ENCODE measurements at places on chromosomes 11 and 22. TPM values are rescaled to one million over a fixed set of nuclear protein-coding genes. Genes with fewer than 3 reads are reported as not detected.

The NAV2 gene
- 11.9 TPM for total RNA-seq

DNA sequence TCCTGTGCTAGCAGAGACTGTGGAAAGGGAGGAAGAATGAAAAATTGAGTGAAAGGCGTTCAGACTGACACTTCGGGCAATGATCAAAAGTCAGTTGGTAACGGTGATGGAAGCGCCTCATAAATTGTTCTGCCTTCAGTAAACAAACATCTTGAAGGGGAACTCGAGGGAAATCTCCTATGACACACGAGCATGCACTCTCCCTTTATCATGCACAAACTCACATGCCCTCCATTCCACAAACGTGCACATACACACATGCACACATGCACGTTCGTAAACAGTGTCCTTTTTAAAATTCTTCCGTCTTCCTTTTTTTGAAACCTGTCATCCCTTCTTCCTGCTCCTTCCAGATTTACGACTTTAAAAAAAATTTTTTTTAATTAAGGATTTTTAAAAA is 77.8 kb upstream of the TMEM45B start:
- no peak for DNase-seq
- peaks cover 70% of the 10 kb centered on the region for H3K27me3 ChIP-seq
- no peaks in the 10 kb centered on the region for H3K36me3 ChIP-seq
- no peaks in the 10 kb centered on the region for H3K4me1 ChIP-seq
- no peak overlapping the region for H3K27ac ChIP-seq
- no peak overlapping the region for H3K4me3 ChIP-seq

- H3K27ac ChIP-seq, result peak overlapping the region; percentile 65
- H3K36me3 ChIP-seq, result no peaks in the 10 kb centered on the region
- peak overlapping the region; percentile 36 for H3K4me3 ChIP-seq
Measured at GRCh38 chr11:123235117-123235655, 40.1 kb upstream of the CLMP start.

DNA sequence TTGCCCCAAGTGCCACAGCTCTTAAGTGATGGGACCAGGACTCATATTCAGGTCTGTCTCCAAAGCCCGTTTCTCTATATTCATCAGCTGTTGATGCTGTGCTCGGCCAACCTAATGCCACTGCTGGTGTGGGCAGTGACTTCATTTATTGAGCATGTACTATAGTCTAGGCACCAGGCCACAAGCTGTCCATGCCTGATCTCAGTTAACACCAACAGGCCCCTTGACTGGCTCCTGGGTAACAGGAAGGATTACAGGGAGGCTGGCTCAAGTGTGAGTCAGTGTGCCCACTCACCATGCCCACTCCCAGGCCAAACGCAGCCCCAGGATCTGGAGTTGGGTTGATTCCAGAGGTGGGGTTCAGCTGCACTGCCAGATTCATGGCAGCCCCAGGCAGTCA is 8.6 kb upstream of the CRYBB2 start:
- H3K4me1 ChIP-seq, result no peaks in the 10 kb centered on the region
- no peak overlapping the region for H3K27ac ChIP-seq
- H3K27me3 ChIP-seq, result no peaks in the 10 kb centered on the region
- no peak for DNase-seq
- H3K4me3 ChIP-seq, result no peak overlapping the region

- no peak overlapping the region for H3K4me3 ChIP-seq
- H3K27me3 ChIP-seq, result peaks cover 7% of the 10 kb centered on the region
- H3K36me3 ChIP-seq, result no peaks in the 10 kb centered on the region
- peaks cover 6% of the 10 kb centered on the region for H3K4me1 ChIP-seq
- no peak overlapping the region for H3K27ac ChIP-seq
- no peak for DNase-seq
Measured at GRCh38 chr11:115617767-115618166, 113.6 kb upstream of the CADM1 start.

- no peak overlapping the region for H3K27ac ChIP-seq
- no peak for DNase-seq
- H3K4me1 ChIP-seq, result no peaks in the 10 kb centered on the region
- H3K4me3 ChIP-seq, result no peak overlapping the region
- no peaks in the 10 kb centered on the region for H3K27me3 ChIP-seq
Measured at GRCh38 chr11:115257678-115258077, 246.5 kb downstream of the CADM1 start.

GRCh38 chr22:39522567-39523300 is 2.4 kb downstream of the ATF4 start:
- peak overlapping the region; percentile 96 for H3K27ac ChIP-seq
- peaks cover 20% of the 10 kb centered on the region for H3K4me1 ChIP-seq
- H3K27me3 ChIP-seq, result no peaks in the 10 kb centered on the region

The LRRN4CL gene
- 6.9 TPM for total RNA-seq

GRCh38 chr22:19836512-19836911 is 18.2 kb downstream of the GNB1L start:
- H3K4me1 ChIP-seq, result peaks cover 8% of the 10 kb centered on the region
- H3K4me3 ChIP-seq, result no peak overlapping the region
- no peaks in the 10 kb centered on the region for H3K27me3 ChIP-seq
- H3K36me3 ChIP-seq, result no peaks in the 10 kb centered on the region

The APOL5 gene
- not detected for total RNA-seq

The TMEM121B gene
- not detected for total RNA-seq

The OR4A16 gene
- not detected for total RNA-seq

DNA sequence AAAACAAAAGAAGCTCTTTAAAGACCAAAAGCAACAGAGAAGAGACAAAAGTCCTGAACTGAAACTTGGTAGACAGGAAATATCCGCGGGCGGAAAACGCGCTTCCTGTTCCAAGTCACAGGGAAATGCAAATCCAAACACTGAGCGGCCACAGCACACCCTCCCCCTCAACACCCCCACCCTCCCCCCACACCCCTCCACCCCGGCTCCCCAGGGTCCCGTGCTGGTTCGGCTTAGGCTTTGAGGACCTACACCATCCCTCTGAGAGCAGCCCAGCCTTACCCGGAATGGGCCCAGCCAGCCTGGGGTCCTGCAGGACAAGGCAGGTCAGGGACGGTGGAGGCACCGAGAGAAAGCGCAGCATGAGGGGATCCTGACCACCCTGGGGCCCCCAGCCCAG is 160.4 kb downstream of the BRD1 start:
- peaks cover 22% of the 10 kb centered on the region for H3K27me3 ChIP-seq
- no peaks in the 10 kb centered on the region for H3K36me3 ChIP-seq
- no peak overlapping the region for H3K4me3 ChIP-seq
- H3K27ac ChIP-seq, result no peak overlapping the region

The PHOX2A gene
- not detected for total RNA-seq

The OR10A6 gene
- total RNA-seq, result 0.11 TPM

DNA sequence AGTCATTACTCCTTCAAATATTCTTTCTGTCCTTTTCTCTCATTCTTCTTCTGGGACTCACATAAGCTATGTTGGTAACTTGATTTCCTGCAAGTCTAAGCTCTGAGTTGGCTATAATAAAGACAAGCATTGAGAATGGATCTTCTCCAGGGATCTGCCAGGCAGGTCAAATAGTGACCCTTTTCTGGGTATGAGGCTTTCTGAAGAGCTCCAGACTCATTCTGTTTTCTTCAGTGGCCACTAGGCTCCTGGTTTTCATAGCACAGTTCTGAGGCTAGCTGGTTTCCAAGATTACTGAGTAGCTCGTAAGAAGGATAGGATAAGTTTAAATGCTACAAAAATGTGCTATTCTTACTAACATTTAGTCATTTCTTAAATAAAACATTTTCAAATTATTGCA is 38.3 kb downstream of the TMPRSS5 start:
- H3K36me3 ChIP-seq, result no peaks in the 10 kb centered on the region
- H3K4me1 ChIP-seq, result peaks cover 13% of the 10 kb centered on the region
- no peak overlapping the region for H3K4me3 ChIP-seq
- no peak overlapping the region for H3K27ac ChIP-seq
- peak; percentile 20 for DNase-seq

DNA sequence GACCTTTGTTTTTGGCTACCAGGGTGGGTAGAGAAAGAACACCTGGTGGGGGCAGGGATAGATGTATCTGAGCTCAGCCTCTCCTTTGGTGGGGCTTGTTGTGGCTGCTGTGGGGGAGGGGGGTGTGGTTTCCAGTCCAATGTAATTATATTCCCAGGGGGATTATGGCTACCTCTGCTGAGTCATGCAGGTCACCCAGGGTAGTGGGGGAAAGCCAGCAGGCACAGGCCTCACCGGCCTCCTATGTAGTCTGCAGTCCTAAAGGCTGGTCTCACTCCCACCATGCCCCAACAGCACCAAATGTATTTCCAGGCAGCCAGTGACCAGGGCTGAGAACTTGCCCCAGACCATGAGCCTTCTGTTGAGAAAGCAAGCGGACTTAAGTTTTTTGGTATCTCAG is 119.6 kb downstream of the DYNC2H1 start:
- H3K4me3 ChIP-seq, result no peak overlapping the region
- no peaks in the 10 kb centered on the region for H3K27me3 ChIP-seq
- no peaks in the 10 kb centered on the region for H3K4me1 ChIP-seq
- peak; percentile 4 for DNase-seq
- H3K36me3 ChIP-seq, result 0 out of 2 replicates have a peak, but pooled peaks cover 3% of the 10 kb centered on the region
- H3K27ac ChIP-seq, result no peak overlapping the region

The APOL1 gene
- 8.3 TPM for total RNA-seq

DNA sequence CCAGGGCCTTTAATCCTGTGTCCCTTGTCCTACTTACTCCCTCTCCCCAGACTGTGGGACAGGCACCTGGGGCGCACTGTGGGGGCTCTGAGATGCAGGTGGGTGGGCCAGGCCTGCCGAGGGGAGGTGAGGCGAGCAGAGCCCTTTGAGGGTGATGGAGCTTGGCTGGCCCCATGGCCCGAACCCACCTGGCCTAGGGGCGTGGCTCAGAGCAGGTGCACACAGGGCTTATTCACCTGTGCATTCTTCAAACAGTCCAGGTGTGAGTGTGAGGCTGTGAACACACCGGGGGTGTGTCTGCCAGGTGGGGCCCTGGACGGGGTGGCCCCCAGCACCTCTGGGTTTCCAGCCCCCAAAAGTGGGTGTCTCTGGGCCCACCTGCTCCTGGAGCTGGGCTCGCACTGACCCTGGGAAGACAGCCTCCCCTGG is 9.0 kb upstream of the MUC5AC start:
- H3K36me3 ChIP-seq, result no peaks in the 10 kb centered on the region
- DNase-seq, result no peak
- peaks cover 3% of the 10 kb centered on the region for H3K4me1 ChIP-seq
- H3K4me3 ChIP-seq, result no peak overlapping the region
- no peak overlapping the region for H3K27ac ChIP-seq

GRCh38 chr11:32400670-32401369 is 34.5 kb downstream of the WT1 start:
- H3K27me3 ChIP-seq, result peaks cover 6% of the 10 kb centered on the region
- no peaks in the 10 kb centered on the region for H3K36me3 ChIP-seq
- H3K4me1 ChIP-seq, result no peaks in the 10 kb centered on the region
- no peak for DNase-seq

DNA sequence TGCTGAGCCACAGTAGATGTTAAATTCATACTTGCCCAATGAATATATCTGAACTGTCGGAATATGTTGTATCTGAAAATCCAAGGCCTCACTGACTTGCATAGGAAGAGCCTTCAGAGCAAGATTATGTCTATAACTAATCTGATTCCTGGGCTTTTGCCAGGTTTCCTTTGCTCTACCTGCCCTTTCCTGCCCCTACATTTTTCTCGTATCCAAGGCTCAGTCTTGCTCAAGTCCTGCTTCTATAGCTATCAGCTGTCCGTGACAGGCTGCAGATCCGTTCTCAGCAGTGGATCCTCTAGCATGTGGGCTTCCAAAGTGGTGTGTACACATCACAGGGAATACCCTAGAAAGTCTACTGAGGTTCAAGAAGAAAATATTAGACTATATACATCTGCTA is 18.8 kb upstream of the USP47 start:
- H3K4me3 ChIP-seq, result no peak overlapping the region
- H3K27ac ChIP-seq, result no peak overlapping the region
- no peaks in the 10 kb centered on the region for H3K36me3 ChIP-seq
- no peaks in the 10 kb centered on the region for H3K4me1 ChIP-seq
- no peaks in the 10 kb centered on the region for H3K27me3 ChIP-seq
- DNase-seq, result no peak

The BID gene
- 70.7 TPM for total RNA-seq

- DNase-seq, result no peak
- no peak overlapping the region for H3K27ac ChIP-seq
- H3K27me3 ChIP-seq, result peaks cover 5% of the 10 kb centered on the region
- no peaks in the 10 kb centered on the region for H3K36me3 ChIP-seq
- no peak overlapping the region for H3K4me3 ChIP-seq
Measured at GRCh38 chr11:45674481-45675190, 9.2 kb upstream of the CHST1 start.

DNA sequence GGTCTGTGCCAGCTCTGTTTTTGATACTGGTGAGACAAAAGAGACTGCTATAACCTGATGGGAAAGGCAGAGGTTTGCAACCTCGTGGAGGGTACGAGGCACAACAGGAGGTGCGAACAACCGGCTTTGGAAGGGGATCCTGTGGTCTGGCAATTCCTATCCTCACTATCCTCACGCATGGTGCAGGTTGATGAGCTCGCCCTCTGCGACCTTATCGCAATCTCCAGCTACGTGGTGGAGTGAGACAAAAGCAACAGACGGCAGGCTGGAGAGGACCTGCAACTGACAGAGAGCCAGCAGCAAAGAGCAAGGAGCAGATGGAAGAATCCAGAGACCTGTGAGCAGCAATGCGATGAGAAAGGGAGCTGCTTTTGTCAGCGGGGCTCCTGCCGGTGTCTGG is 47.3 kb upstream of the TSKU start:
- H3K27me3 ChIP-seq, result peaks cover 1% of the 10 kb centered on the region
- DNase-seq, result no peak
- no peaks in the 10 kb centered on the region for H3K36me3 ChIP-seq
- no peak overlapping the region for H3K27ac ChIP-seq

DNA sequence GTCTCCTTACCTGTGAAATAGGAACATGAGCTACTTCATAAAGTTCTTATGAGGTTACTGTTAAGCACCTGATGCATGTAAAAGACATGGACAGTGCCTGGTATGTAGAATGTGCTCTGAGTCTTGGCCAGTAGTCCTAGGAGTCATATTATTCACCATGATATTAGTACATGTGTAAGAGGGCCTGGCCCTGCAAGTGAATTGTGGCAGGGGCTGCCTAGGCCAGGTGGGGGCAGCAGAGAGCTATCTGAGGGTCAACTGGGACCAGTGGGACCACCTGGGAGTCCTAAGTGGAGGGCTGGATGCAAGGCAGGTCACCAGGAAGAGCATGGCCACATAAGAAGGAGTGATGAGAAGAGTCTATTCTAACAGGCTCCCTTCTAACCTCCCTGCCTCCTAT is 529.5 kb downstream of the SOX6 start:
- peaks cover 16% of the 10 kb centered on the region for H3K27me3 ChIP-seq
- DNase-seq, result peak; percentile 24
- H3K36me3 ChIP-seq, result no peaks in the 10 kb centered on the region
- H3K27ac ChIP-seq, result no peak overlapping the region

GRCh38 chr22:23856721-23857605 is 712 bp upstream of the SLC2A11 start:
- H3K27me3 ChIP-seq, result no peaks in the 10 kb centered on the region
- H3K36me3 ChIP-seq, result no peaks in the 10 kb centered on the region
- peak overlapping the region; percentile 91 for H3K4me3 ChIP-seq

The TREH gene
- not detected for total RNA-seq

The FGF4 gene
- total RNA-seq, result not detected

The ELFN2 gene
- total RNA-seq, result 0.89 TPM

The TMPRSS6 gene
- total RNA-seq, result not detected

GRCh38 chr22:36406721-36407120 is 19.0 kb upstream of the MYH9 start:
- peaks cover 8% of the 10 kb centered on the region for H3K4me1 ChIP-seq
- no peaks in the 10 kb centered on the region for H3K27me3 ChIP-seq
- no peak overlapping the region for H3K27ac ChIP-seq
- no peak for DNase-seq

Data from GM23248 (cell line).